ENCODE measurements at places on chromosomes 12 and 14. TPM values are rescaled to one million over a fixed set of nuclear protein-coding genes. Genes with fewer than 3 reads are reported as not detected.

DNA sequence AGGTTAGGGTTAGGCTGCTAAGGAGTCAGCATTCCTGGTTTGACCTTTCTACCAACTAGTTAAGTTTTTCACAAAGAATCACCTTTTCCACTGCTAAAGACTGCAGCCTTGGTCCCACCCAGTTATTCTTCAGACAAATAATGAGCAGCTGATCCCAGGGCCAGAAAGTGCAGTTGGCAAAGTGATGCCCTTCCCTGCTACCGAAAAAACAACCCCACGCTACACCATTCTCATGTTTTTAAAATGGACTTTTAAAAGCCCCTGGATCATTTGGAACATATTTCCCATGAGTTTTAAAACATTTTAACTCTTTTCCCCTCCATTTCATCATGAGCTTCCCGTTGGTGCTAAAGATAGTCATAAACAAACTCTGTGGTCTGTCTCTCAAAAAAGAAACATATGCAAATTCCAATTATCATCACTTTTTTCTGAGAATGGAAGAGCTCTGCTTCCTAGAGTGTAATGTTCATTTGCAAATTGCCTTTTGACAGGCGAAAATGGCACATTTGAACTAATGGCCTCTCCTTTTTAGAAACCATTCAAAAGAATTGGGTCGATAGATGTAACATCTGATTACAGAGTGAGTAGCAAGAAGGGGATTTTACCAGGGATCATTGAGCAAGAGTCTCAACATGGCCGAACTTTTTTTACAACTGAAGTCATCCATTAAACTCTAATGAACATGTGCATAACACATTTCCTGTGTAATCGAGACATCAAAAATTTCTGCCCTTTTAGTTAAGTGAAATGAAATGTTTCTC lies 129.3 kb upstream of the RAP1B start:
- no peak for DNase-seq

- no peak for DNase-seq
These were observed 12.0 kb upstream of the PCNX4 start for GRCh38 chr14:60079723-60080122.

DNA sequence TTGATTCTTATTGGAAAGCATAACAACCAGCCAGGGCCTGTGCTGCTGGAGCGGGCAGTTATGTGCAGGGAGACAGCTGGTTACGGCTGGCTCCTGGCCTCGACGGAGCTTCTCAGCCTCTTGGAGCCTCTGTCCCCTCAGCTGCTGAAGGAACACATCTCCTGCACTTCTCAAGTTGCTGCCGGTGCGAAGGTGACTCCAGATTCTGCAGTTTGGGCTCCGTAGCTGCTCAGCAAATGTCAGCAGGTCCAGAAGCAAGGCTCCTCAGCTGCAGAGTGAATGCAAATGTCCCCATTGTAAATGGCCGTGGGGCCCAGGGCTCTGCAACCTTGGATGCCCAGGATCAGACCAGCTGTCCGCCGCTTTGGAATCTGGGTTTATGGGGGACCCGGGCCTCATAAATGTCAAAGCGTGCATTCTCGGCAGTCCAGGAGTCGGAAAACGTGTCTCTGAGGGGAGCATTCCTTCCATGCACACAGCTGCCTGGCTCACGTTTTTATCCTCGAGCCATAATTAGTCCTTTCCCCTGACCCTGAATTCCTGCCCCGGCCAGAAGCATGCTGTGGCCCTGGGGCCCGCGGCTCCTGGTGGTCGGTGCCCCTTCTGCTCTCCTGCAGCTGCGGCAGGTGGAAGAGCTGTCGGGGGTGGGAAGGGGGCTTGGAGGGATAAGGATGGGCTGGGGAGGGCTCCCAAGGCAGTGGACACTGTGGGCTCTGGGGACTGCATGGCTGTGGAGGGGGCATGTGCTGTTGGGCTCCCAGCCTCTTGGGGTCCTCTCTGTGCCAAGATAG lies 106.0 kb downstream of the KIF26A start:
- no peak for DNase-seq

DNA sequence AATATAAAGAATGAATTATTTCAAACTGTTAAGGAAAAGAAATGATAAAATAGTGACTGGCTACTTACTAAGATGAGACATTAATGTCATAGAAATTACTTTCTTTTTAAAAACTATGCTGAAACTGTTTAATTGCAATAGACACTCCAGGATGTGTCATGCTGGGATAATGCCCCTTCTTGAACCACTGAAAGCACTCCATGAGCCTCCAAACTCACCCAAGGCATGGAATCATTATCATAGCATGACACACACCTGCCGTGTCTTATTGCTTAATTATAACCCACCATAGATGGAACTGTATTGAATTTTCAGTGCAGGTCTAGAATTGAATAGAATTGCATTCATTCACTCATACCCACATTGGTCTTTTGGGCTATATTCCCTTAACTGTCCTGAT lies 4.3 kb downstream of the MBIP start:
- DNase-seq: no peak

- DNase-seq: no peak
These were observed 8.2 kb downstream of the DMAC2L start for GRCh38 chr14:50320283-50320682.

- no peak for DNase-seq
These were observed 22.9 kb downstream of the NTN4 start for GRCh38 chr12:95767703-95768102.

GRCh38 chr12:120865098-120865497 lies 39.1 kb downstream of the SPPL3 start:
- no peak for DNase-seq

Gene TCL1B
- not detected for total RNA-seq

Gene NINJ2
- total RNA-seq: not detected

Gene PPP1R36
- total RNA-seq: 0.69 TPM

Gene UBR7
- 46.8 TPM for total RNA-seq

Measured in A172 (cell line).